Smooth muscle cell of the coronary artery (primary cell): ENCODE measurements at places on chromosomes 12 and 14. TPM values are rescaled to one million over a fixed set of nuclear protein-coding genes. Genes with fewer than 3 reads are reported as not detected.

The NKX2-8 gene
- total RNA-seq: not detected in 2 replicates

The PLEKHA5 gene
- total RNA-seq: 18.0 and 35.5 TPM in 2 replicates

The SAMD15 gene
- total RNA-seq: 1.4 and 2.0 TPM in 2 replicates

The KRT6C gene
- total RNA-seq: not detected in 2 replicates

The PLA2G1B gene
- total RNA-seq: not detected in 2 replicates
